Stimulated activated CD4-positive, alpha-beta T cell treated with anti-CD3 and anti-CD28 coated beads, Interleukin-15, amount 100 ng/mL, for 48 hours (primary cell): ENCODE measurements at places on chromosomes 1 and 21.

- no peak for DNase-seq
These were observed 44.6 kb upstream of the MPZL1 start for GRCh38 chr1:167676916-167677848.

GRCh38 chr1:210830034-210831028, 303.6 kb downstream of the KCNH1 start:
- no peak for DNase-seq

GRCh38 chr21:34593954-34594531, 20.9 kb downstream of the RCAN1 start:
- DNase-seq: no peak

- DNase-seq: no peak
These were observed 131.6 kb upstream of the POU3F1 start for GRCh38 chr1:38178216-38178615.

GRCh38 chr1:33878392-33878791, 14.5 kb downstream of the HMGB4 start:
- DNase-seq: no peak
